ENCODE measurements at places on chromosomes 2 and 18.

- H3K27ac ChIP-seq, result no peak overlapping the region
- no peak overlapping the region for H3K4me3 ChIP-seq
- no peaks in the 10 kb centered on the region for H3K4me1 ChIP-seq
- no peak for DNase-seq
- no peaks in the 10 kb centered on the region for H3K36me3 ChIP-seq
- H3K27me3 ChIP-seq, result no peaks in the 10 kb centered on the region
These were observed 154.4 kb upstream of the COL3A1 start for GRCh38 chr2:188819792-188820191.

DNA sequence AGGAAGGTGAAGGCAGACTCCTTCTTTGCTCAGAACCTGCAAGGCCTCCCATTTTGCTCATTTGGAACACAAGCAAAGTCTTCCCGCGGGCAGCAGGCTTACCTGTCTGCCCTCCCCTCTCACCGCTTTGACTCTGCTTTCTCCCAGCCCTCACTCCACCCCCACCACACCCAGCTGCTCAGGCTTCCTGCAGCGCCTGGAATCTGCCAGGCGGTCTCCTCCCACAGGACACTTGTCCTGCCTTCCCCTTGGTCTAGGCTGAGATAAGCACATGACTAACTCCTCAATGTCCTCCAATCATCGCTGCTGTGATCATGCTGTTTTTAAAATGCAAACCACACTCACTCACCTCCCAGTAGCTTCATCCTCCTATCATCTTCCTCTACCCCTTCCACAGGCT is 430.0 kb downstream of the ZNF516 start:
- no peak overlapping the region for H3K27ac ChIP-seq
- H3K27me3 ChIP-seq, result no peaks in the 10 kb centered on the region
- DNase-seq, result no peak
- no peaks in the 10 kb centered on the region for H3K4me1 ChIP-seq

DNA sequence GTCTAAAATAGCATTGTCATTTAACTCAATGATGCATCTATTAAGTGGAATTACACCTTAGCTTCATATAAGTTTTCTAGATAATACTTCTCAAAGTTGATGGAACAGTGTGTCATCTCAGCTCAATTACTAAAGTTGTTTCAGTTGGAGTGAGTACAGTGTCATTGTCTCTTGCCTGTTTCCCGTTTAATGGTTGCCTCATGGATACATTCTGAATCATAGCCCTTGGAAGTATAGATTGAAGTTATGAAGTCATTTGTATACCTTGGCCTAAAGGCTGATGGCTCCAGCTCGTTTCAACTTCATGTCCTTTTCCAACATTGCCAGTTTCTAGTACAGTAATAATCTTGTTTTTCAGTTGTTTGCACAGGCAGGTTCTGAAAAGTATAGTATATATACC is 130.5 kb upstream of the NOSTRIN start:
- no peak overlapping the region for H3K27ac ChIP-seq
- no peak for DNase-seq
- no peaks in the 10 kb centered on the region for H3K36me3 ChIP-seq
- no peaks in the 10 kb centered on the region for H3K4me1 ChIP-seq

DNA sequence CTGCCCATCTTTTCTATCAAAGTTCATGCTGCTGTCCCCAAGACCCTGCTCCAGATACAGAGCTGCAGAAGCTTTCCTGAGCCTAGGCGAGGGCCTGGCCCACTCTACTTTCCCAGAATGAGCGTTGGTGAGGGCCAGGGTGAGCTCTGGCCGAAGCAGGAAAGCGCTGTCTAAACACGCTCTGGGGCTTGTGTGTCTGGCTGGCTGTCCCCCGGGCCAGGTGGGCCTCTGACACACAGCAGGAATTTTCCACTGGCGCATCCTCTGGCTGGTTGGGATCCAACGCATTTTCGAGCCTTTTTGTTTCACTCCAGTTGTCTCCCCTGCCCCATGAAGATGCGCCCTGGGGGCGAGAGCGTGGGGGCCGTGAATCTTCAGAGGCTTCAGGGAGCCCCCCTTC is 17.8 kb upstream of the KCNK3 start:
- no peak for DNase-seq
- no peaks in the 10 kb centered on the region for H3K4me1 ChIP-seq
- H3K27me3 ChIP-seq, result peaks cover 3% of the 10 kb centered on the region
- H3K27ac ChIP-seq, result no peak overlapping the region
- H3K36me3 ChIP-seq, result no peaks in the 10 kb centered on the region

DNA sequence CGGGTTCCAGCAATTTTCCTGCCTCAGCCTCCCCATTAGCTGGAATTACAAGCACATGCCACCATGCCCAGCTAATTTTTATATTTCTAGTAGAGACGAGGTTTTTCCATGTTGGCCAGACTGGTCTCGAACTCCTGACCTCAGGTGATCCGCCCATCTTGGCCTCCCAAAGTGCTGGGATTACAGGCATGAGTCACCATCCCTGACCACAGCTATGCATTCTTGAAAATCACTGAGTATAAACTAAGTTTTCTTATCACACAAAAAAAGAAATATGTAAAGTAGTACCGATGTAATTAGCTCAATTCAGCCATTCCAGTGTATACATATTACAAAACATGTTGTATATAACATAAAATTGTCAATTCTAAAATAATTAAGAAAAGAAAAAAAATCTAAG is 232.7 kb downstream of the MBD2 start:
- no peak overlapping the region for H3K4me3 ChIP-seq
- H3K4me1 ChIP-seq, result no peaks in the 10 kb centered on the region
- no peak for DNase-seq
- no peaks in the 10 kb centered on the region for H3K27me3 ChIP-seq
- H3K27ac ChIP-seq, result no peak overlapping the region

DNA sequence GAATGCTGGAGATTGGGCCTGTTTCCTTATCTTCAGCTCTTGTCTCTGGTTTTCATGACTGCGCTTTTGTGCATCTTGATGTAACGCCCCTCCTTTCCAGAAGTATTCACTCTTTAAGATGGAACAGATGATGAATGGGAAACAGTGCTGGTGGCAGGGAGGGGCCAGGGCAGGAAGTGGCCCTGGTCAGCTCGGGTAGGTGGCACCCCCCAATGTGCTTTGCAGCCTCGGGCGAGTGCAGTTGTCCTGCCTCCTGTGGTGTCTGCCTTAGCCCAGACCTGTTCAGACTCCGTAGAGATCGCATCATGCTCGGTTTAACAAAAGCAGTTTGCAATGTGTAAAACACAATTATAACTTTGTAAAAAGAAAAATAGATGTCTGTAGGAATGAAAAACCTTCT is 17.0 kb upstream of the MGAT4A start:
- no peaks in the 10 kb centered on the region for H3K36me3 ChIP-seq
- DNase-seq, result no peak
- no peak overlapping the region for H3K27ac ChIP-seq
- H3K4me1 ChIP-seq, result peaks cover 7% of the 10 kb centered on the region
- no peak overlapping the region for H3K4me3 ChIP-seq

- peaks cover 38% of the 10 kb centered on the region for H3K4me1 ChIP-seq
- H3K36me3 ChIP-seq, result no peaks in the 10 kb centered on the region
- H3K27me3 ChIP-seq, result no peaks in the 10 kb centered on the region
These were observed 2.8 kb downstream of the FOSL2 start for GRCh38 chr2:28395334-28396061.

DNA sequence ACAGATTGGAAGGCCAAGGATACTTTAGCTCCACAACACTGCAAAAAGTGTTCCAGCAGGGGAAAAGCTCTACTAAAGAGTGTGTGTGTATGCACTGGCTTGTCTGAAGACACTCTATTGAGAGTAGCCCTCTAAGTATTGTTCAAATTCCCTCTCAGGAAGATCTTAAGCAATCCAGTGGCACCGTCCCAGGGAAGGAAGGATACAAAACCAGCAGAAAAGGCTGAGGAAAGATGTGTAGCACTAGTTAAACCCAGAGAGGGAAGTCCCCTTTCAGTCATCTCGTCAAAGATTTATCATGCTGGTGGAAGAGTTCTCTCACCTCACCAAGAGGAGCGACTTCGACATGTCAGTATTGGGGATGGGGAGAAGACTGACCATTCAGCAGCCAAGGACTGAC is 50.5 kb downstream of the DHRS9 start:
- peaks cover 2% of the 10 kb centered on the region for H3K27me3 ChIP-seq
- no peak overlapping the region for H3K4me3 ChIP-seq
- no peak for DNase-seq
- H3K36me3 ChIP-seq, result no peaks in the 10 kb centered on the region
- H3K4me1 ChIP-seq, result no peaks in the 10 kb centered on the region

DNA sequence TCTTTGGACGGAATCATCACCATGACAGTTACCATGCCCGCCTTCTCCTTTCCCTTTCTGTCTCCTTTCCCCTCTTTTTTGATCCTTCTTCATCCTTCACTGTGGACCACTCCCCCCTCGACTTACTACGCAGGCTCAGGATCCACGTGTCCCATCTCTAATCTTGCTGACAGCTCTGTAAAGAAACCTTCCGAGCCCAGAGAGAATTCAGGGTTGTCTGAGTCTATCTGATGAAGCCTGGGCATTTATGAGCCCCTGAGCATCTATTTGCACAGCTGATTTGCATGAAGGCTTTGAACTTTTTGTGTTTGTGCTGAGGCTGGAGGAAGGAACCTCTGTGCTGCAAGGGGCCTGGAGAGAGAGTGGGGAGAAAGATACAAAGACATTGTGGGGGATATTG is 50.7 kb downstream of the CIB4 start:
- H3K4me1 ChIP-seq, result no peaks in the 10 kb centered on the region
- H3K27me3 ChIP-seq, result peaks cover 27% of the 10 kb centered on the region
- H3K27ac ChIP-seq, result no peak overlapping the region
- no peak for DNase-seq
- no peaks in the 10 kb centered on the region for H3K36me3 ChIP-seq

DNA sequence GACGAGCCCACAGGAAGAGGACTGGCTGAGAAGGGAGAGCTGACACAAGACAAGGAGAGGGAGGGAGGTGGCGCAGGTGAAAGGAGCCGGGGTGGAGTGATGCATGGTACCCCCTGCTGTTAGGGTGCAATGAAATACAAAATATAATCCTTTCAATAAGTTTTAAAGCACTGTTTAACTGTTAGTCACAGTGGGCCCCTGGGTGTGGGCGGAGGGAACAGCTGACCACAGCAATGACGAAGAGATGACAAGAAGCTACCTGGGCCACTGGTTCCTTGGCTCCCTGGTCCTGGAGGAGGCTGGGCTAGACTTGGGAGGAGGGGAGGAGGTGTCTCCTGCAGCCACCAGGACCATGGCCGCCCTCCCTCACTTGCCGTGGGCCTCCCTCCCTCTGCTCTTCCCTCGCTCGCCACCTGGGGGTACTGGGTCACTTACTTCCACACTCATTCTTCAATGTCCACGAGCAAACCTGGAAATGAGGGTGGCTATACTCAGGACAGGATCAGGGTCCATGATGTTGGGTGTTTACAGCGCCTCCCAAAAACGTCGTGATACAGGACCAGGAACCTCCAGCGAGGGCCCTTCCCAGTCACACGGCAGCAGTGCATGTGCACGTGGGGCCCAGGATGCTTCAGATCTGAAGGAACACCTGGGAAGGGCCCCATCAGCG is 196.1 kb downstream of the ANKRD30B start:
- no peak overlapping the region for H3K4me3 ChIP-seq
- H3K36me3 ChIP-seq, result no peaks in the 10 kb centered on the region
- H3K27ac ChIP-seq, result no peak overlapping the region
- H3K27me3 ChIP-seq, result no peaks in the 10 kb centered on the region

DNA sequence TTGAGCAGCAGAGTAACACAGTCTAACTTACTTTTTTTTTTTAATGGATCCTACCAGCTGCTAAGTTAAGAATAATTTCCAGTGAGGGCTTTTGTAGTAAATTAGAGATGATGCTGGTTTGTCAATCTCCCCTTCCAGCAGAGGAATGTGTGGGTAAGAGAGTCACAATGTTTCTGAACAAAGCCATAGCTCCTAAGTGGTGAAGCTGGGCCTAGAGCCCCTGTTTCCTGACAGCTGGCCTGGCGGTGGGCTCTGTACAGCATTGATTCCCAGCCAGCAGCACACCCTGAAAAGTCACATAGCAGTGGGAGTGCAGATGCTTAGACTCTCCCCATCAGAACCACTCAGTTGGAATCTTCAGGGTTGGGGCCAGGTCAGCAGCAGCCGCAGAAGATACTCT is 24.4 kb downstream of the CAPG start:
- peak overlapping the region; percentile 83 for H3K27ac ChIP-seq
- peaks cover 12% of the 10 kb centered on the region for H3K4me1 ChIP-seq
- H3K27me3 ChIP-seq, result no peaks in the 10 kb centered on the region
- no peak overlapping the region for H3K4me3 ChIP-seq

- H3K4me3 ChIP-seq, result no peak overlapping the region
- no peaks in the 10 kb centered on the region for H3K36me3 ChIP-seq
- H3K27me3 ChIP-seq, result no peaks in the 10 kb centered on the region
- no peak for DNase-seq
- H3K4me1 ChIP-seq, result no peaks in the 10 kb centered on the region
- H3K27ac ChIP-seq, result no peak overlapping the region
These were observed 225.0 kb upstream of the NT5C1B start for GRCh38 chr2:18814387-18814786.

GRCh38 chr2:100542418-100542817 is 20.4 kb upstream of the PDCL3 start:
- no peaks in the 10 kb centered on the region for H3K36me3 ChIP-seq
- H3K27ac ChIP-seq, result no peak overlapping the region
- no peak for DNase-seq
- no peaks in the 10 kb centered on the region for H3K4me1 ChIP-seq
- H3K4me3 ChIP-seq, result no peak overlapping the region
- H3K27me3 ChIP-seq, result no peaks in the 10 kb centered on the region

DNA sequence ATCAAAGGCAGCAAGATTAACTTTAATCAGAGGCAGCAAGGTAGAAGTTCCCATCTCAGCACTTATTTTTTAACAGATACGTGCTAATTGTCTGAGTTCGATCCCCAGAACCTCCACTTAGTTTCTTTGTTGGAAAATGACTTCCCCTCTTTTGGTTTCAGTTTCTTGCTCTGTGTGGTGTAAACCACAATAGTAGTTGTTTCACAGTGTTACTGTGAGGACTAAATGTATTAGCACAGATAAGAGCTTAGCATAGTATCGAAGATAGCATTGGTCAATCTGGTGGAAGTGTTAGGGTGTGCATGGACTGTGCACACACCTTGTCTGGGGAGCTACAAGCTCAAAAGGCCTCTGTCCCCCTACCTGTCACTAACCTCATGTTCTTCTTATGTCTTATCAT is 988.3 kb upstream of the GYPC start:
- DNase-seq, result no peak
- H3K4me3 ChIP-seq, result no peak overlapping the region
- H3K27ac ChIP-seq, result no peak overlapping the region
- no peaks in the 10 kb centered on the region for H3K4me1 ChIP-seq

DNA sequence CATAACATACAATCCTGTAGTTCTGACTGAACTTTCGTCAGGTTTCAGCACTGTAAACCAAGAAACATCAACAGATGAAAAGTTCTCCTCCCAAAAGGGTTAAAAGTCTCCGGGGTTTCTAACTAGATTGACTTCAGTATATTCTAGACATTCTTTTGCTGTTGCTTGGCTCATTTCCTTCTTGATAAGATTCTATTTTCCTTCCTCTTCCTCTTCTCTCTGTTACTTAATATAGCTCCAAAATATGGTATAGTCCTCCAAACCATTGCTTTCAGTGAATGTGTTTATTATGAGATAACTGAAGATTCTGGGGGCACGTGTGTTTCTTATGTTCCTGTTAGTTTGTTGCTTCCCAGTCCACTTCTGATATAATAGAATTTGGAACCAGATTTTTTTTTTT is 46.4 kb upstream of the MAP4K3 start:
- no peaks in the 10 kb centered on the region for H3K36me3 ChIP-seq
- H3K27ac ChIP-seq, result no peak overlapping the region
- DNase-seq, result no peak
- H3K4me1 ChIP-seq, result peaks cover 8% of the 10 kb centered on the region
- H3K27me3 ChIP-seq, result no peaks in the 10 kb centered on the region
- H3K4me3 ChIP-seq, result no peak overlapping the region

- H3K4me3 ChIP-seq, result no peak overlapping the region
- H3K27ac ChIP-seq, result peak overlapping the region; percentile 93
- DNase-seq, result no peak
- peaks cover 42% of the 10 kb centered on the region for H3K4me1 ChIP-seq
- peaks cover 34% of the 10 kb centered on the region for H3K36me3 ChIP-seq
These were observed 3.1 kb downstream of the PSMD1 start for GRCh38 chr2:231059756-231060155.

All from gastrocnemius medialis (tissue), 4 donors.